SJSA1 (cell line): ENCODE measurements at places on chromosomes 3 and 15. TPM values are rescaled to one million over a fixed set of nuclear protein-coding genes. Genes with fewer than 3 reads are reported as not detected.

GRCh38 chr3:124924741-124925140 is 9.8 kb downstream of the MUC13 start:
- DNase-seq = no peak

The SLC22A13 gene
- total RNA-seq = not detected in 2 replicates

GRCh38 chr15:50698101-50698500 is 11.5 kb upstream of the TRPM7 start:
- DNase-seq = no peak

- DNase-seq = no peak
These were observed 195.1 kb downstream of the UBE3A start for GRCh38 chr15:25243800-25244097.

The LRRC31 gene
- not detected in 2 replicates for total RNA-seq
